ENCODE measurements at places on chromosomes 7 and 10.
A peak's percentile ranks its signal among the peaks of the same experiment; 100 is the strongest.

- DNase-seq = no peak
Observed at GRCh38 chr10:119759832-119760231, 34.0 kb downstream of the INPP5F start.

DNA sequence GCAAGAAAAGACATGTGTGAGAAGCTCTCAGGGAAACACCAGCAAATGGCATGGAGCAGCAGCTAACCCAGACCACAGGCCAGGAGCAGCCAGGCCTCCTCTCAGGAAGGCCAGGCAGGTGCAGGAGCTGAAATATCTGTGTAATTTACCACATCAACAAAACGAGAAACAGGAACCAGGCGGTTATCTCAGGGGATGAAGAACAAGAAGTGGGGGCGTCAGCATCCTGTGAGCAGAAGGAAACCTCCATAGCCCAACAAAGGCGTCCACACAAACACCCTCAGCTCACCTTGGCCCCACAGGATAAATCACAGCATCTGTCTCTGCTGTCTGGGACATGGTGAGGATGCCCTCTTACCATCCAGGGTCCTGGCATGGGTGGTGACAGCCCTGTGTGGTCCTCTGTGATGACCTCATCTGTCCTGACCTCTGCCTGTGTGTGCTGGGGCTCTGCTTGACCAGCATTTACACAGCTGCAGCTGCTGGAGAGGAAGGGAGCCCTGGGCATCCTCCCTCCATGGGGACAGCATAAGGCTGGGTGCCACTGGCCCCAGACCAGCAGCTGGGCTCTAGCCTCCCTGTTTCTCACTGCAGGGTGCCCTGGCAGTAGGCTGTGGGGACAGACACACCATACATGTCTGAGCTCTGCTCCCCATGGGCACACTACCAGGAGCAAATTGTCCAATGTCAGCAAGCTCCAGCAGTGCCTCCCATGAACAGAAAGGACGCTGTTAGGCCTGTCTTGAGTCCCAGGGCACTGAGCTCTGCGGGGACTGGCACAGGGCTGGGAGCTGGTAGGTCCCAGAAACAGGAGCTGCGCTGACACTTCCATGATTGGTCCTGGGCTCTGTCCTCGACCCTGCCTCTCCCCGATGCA lies 34.6 kb downstream of the ANXA8 start:
- DNase-seq = no peak

GRCh38 chr10:46251857-46252847 lies 34.6 kb upstream of the ANTXRL start:
- DNase-seq = no peak

- DNase-seq = no peak
Observed at GRCh38 chr10:128960517-128960916, 506.5 kb upstream of the MGMT start.

DNA sequence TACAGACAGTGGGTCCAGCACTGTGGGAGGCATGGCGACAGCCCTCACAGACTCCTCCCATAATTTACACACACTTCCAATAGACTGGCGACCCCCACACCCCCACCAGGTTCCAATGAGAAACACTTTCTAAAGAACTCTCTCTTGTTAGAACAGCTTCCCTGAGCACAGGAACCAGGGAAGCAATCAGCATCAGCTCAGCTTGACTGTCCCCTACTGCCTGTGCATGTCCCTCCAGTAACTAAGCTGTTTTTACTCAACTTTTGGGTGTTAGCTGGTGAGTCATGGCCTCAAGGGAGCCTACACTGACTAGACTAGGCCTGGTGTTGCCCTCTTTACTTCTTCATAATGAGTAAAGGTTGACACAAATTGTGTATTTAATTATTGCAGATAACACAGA lies 32.6 kb upstream of the HERPUD2 start:
- no peak for DNase-seq

GRCh38 chr7:107660381-107661080 lies at the start of gene SLC26A4:
Gene SLC26A4, plus strand, starts transcription at chr7:107660828. Its CDS starts 814 bp downstream, at chr7:107661642.
- DNase-seq = peak; percentile 39

DNA sequence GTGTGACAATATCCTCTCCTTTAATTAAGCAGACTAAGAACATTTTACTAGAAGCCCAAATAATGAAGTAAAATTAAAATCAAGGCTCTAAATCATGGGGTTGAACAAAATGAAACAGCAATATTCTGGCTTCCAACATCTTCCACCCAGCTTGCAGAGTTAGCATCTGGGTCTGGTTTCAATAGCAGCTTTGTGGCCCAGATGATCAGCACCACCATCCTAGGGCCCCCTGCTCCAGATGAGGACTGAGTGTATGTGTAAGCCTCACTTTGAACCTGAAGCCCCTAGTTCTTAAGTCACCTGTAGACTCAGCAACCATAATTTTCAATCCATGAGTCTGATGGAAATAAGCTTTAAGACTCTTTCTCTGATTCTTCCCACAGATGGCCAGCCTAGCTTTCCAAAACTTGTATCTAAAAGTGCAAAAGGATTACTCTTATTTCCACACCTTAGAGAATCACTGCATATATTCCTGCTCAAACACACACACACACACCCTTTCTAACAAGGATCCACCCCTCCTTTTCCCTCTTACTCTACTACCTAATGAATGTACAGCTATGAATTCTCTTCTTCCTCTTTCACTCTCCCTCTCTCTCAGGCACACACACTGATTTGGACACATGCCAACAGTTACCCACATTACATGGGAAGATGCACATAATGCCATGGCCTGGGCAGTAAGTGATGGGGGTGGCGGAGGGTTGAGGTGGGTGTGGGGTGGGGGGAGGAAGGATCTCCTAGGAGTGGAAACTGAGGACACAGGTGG lies 3.5 kb downstream of the DENND11 start:
- no peak for DNase-seq

DNA sequence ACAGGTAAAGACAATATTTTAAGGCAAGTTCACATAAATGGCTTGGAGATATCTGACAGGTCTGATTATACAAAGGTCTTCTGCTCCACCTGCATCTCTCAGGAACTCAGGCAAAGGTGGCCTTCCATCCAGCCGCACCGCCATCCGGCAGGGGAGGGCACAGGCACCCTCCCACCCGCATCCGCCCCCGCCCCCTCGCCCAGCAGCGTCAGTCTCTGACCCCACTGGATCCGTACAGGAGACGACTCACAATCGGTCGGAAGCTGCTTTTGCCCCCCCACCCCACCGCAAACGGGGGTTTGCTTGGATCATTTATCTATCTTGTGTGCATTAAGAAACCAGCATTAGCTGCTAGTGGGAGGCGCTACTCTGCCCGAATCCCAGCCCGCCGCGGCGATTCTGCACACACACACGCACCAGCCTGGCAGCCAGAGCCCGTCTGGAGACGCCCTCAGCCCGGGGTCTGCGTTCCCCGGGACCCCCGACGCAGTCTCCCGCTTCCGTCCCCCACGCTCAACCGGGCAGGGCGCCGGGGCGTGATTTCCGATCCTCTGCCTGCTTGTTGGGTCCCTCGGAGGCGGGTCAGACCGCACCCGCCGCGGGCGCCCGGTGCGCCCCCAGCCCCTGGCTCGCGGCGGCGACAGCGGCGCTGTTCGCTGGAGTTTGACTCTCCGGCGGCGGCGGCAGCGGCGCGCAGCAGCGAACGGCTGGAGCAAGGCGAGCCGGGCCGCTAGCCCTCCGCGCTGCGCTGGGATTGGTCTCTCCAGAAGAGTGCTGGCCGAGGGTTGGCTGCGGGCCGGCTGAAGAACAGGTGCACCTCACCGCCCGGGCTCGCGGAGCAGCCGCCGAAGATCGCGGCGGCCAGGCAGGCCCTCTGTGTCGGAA lies 820 bp upstream of the NRG3 start:
- peak; percentile 61 for DNase-seq

DNA sequence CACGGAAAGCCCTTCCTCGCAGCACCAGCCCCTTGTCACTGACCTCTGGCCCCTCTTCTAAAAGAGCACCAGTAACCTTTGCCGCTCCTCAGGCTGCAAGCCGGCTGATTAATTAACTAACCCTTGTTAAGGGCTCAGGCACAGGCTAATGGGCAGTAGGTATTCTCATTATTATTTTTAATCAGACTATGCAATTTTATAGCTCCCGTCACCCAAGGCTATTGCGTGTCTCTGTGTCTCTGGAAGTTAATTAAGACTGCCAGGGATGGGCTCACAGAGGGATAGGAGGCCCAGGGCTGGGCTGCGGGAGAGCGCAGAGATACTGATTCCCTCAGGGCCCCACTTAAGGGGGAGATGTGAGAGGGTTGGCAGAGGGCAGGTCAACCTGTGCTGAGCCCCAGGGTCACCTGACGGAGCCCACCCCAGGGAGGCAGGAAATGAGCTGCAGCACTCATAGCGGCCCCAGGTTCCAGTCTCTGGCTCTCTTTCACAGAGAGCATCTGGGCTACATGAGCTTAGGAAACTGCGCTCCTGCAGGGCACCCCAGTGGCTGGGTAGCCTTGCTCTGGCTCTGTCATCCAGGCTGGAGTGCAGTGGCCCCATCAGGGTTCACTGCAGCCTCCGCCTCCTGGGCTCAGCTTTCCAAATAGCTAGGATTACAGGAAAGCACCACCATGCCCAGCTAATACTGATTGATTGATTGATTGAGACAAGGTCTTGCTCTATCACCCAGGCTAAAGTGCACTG lies 92.2 kb upstream of the LRRC4 start:
- no peak for DNase-seq

DNA sequence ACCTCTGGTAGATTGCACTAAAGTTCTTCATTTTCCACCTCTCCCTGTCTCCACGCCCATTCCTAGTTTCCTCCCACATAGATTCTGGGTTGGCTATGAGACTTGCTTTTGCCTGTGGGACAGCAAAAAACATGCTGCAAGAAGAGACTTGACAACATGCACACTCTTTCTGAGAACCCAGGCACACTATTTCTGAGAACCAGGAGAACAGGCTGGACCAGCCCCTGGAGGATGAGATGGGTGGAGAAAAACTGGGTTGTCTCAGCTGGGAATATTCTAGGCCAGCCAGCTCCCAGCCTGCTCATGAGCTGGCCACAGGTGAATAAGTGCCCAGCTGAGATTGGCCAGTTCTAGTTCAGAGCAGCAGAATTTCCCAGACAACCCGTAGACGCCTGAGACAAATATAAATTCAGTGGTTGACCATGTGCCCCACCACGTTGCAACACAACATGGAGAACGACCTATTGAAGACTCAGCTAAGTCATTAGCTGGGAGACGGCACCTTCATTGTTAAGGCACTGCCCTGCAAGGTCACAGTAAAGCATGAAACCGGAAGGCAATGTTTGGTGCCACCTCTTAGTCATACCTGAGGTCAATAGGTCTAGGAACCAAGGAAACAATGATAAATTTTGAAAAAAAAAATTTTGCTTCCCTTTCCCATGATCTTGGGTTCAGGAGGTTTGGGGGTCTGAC lies 92.7 kb upstream of the AKR1E2 start:
- DNase-seq = no peak
